ENCODE measurements at places on chromosomes 11 and 22. TPM values are rescaled to one million over a fixed set of nuclear protein-coding genes. Genes with fewer than 3 reads are reported as not detected.

The SLC6A5 gene
- total RNA-seq, result not detected

The PGA4 gene
- 75.7 TPM for total RNA-seq

The PATE4 gene
- not detected for total RNA-seq

The ACRV1 gene
- total RNA-seq, result not detected

The CCDC81 gene
- 36.5 TPM for total RNA-seq

The KDM2A gene
- total RNA-seq, result 129 TPM

The OTOG gene
- not detected for total RNA-seq

The MPPED1 gene
- total RNA-seq, result not detected

The FAM168A gene
- total RNA-seq, result 44.1 TPM

The MS4A6E gene
- total RNA-seq, result not detected

The EMID1 gene
- total RNA-seq, result 0.64 TPM

The DSCAML1 gene
- total RNA-seq, result not detected

The GRIA4 gene
- not detected for total RNA-seq

The SLC29A2 gene
- total RNA-seq, result not detected

The ALDH3B1 gene
- 42.8 TPM for total RNA-seq

The OR4A16 gene
- total RNA-seq, result not detected

The EHF gene
- not detected for total RNA-seq

The LDHAL6A gene
- total RNA-seq, result not detected
